ENCODE measurements at places on chromosomes 7 and 10.

DNA sequence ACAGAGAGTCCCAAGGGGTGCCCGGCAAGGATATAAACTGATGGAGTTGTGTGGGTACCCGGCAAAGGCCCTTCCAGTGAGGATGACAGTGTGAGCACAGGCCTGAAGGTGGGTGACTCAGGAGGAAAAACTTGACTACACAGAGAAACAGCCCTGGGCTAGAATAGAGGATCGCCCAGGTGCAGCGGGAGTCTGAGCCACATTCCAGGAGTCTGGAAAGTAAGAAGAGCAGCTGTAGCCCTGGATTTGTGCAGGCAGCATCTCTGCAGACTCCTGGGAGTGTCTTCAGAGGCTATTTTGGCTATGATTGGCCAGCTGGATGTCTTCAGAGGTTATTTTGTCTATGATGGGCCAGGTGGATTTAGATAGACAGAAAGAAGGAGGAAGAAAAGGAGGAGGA lies 367.6 kb upstream of the MKI67 start:
- no peak for DNase-seq

DNA sequence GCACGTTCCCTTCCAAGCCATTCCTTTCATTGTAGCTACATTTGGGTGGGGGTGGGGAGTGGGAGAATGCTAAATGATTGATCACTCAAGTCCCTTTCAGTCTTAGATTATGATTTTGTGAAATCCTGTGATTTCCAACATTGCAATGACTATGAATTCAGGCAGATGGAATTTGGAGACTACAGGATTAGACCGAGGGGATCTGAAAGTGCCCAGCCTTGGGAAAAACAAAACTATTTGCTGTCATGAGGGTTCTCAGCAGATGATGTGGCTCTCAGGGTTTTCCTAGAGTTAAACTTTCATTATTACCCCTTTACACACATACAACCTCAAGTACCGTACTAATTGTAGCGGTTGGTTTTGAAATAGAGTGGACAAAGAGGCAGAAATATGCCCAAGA lies 4.7 kb downstream of the MACROH2A2 start:
- DNase-seq = no peak

DNA sequence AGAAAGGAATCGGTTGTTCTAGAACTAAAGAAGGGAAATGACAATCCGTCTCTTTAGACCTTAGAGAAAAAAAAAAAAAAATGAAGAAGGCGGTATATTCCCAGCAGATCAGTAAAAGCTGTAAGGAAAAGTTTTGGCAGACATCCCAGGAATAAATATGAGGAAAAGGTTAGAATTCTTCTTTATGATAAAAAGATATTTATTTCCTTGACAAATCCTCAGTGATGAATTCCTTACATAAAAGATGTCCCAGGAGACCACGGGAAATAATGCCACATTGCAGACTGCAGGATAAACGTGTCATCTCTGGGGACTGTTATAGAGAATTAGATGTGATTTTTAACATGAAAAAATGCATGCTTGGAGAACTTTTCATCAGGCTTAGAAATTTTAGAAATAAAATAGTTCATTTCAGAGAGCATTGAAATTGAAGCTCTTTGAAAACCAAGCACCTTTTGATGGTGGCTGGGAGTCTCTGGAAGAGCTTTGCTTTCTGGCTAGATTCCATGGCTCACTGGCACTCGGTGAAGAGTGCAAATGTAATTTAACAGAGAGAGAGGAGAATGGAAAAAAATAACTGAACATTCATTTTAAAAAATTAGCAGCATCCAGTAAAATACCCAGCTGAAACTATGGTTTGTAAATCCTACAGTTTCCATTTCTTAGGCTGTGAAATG lies 98.2 kb downstream of the PRPF18 start:
- DNase-seq = peak; percentile 15

- no peak for DNase-seq
Measured at GRCh38 chr10:34912771-34913170, 97.7 kb upstream of the PARD3 start.

DNA sequence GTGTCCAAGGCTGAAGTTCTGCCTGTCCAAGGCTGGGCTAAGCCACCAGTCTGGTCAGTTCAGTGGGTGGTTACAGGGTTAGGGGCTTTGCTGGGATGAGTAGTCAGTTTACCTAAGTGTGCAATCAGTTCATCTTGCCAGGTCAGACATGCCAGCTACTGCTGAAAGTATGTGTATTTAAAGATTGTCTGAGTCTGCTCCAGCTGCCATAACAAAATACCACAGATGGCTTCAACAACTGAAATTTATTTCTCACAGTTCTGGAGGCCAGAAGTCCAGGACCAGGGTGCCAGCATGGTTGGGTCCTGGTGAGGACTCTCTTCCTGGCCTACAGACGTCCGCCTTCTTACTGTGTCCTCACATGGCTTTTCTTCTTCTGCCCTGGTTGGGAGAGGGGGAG lies 52.4 kb upstream of the TNS3 start:
- no peak for DNase-seq

DNA sequence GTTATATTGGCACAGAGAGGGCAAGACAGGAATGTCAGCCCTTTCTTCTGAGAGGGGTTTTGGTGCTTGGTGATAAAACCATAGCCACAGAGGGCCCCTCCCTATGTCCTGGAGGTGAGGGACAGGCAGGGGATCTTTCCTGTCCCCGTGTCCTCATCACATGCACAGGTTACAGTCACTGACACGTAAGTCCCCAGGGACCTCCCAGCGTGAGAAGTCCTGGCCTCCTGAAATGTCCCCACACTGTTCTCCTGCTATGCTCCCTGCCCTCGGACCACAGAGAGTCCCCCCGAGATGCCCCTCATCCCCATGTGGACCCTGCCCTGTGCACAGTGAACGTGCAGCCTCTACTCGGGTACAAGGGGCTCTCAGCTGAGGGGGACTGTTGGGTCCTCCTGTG lies 260.4 kb downstream of the ZMYND11 start:
- DNase-seq = no peak

Data from GM04503 (cell line).